ENCODE measurements at places on chromosomes 3 and 15. TPM values are rescaled to one million over a fixed set of nuclear protein-coding genes. Genes with fewer than 3 reads are reported as not detected.

DNA sequence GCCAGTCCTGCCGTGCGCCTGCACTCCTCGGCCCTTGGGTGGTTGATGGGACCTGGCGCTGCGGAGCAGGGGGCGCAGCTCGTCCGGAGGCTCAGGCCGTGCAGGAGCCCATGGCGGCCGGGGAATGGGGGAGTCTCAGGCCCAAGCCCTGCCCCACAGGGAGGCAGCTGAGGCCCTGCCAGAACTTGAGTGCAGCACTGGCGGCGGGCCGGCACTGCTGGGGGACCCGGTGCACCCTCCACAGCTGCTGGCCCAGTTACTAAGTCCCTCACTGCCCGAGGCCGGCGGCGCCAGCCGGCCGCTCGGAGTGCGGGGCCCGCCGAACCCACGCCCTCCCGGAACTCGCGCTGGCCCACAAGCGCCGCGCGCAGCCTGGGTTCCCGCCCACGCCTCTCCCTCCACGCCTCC is 190.9 kb upstream of the MME start:
- DNase-seq, result no peak

DNA sequence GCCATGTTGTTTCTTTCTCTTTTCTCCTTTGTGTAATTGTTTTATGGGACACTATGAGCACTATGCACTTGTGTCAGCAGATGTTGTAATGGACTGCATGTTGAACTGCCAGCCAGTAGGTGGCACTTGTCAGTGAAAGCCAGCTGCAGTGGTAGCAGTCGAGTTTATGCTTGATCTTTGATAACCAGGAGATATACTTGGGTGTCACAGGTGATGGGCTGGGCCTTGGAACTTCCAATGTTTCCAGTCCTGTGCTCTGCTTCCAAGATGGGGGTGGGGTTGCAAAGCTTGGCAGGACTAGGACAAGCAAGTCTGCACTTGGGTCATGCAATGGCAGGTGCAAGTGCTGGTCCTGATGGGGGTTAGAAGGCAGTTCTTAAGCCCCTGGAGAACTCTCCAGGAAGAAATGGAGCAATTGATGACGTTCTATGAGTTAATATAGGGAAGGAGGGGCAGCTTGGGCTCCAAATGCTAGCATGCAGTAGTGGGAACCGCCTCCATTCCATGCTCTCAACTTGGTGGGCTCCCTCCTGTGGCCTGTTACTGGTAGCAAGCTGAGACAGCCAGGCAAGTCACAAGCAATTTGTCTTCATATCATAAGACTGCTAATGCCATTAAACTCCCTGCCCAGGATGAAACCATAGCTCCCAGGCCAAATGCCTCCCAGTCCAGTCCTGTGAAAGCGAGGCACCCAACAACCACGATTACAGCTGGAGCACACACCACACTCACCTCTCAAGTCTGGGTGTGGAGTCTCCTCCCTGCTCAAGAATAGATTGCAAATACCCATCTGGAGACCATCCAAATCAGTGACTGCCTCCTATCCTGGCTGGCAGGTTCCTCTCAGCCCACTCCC is 287.2 kb downstream of the CGGBP1 start:
- no peak for DNase-seq

DNA sequence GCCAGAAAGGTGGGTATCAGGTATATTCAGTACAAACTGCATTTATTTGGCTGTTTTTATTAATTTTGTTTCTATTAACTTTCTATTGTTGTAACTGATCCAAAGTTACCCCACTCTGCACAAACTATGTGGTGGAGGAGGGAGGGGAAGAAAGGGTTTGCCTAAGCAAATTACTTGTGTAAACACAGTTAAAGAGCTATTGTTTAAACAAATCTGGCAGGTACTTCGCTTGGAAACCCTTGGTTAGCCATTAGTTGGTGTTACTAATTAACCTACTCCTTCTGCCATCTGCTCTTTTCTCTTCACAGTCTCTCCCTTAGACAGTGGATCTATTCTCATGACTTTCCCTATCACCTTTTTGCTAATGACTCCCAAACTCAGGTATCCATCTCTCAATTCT is 328.4 kb upstream of the NECTIN3 start:
- DNase-seq, result no peak

- no peak for DNase-seq
Observed at GRCh38 chr15:25799906-25800700, 63.0 kb downstream of the ATP10A start.

DNA sequence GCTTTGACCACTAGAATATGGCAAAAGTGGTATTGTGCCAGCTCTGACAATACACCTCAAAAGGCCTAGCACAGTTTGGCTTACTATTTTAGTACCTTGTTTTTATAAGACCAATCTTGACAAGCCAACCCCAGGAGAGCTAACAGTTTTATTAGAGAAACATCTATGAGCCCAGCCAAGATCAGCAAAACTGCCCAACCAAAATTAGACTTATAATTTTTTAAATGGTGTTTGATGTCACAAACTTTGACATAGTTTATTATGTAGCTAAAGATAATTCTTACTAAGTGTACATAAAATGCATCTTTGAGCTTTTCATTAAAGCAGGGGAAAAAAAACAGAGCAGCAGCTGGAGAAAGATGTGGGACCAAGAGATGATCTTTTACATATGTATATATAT is 537.5 kb downstream of the ZPLD1 start:
- no peak for DNase-seq

DNA sequence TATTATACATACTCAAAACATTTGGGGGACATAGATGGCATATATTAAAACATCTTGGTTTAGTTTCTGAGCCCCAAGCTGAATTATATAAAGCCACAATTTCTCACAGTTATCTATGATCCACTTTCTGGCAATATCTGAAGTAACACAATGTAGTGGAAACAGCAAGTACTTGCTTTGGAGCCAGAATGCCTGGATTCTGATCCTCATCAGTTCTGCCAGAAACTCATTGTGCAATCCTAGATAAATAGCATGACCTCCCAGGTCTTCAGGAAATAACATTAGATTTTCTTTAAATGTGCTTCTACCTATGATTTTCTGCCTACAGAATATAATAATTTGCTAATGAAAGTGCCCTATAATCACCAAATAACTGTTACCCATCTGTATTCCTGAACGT is 544.9 kb downstream of the NAALADL2 start:
- DNase-seq, result no peak

GRCh38 chr3:44159696-44160300 is 81.9 kb upstream of the TOPAZ1 start:
- DNase-seq, result no peak

DNA sequence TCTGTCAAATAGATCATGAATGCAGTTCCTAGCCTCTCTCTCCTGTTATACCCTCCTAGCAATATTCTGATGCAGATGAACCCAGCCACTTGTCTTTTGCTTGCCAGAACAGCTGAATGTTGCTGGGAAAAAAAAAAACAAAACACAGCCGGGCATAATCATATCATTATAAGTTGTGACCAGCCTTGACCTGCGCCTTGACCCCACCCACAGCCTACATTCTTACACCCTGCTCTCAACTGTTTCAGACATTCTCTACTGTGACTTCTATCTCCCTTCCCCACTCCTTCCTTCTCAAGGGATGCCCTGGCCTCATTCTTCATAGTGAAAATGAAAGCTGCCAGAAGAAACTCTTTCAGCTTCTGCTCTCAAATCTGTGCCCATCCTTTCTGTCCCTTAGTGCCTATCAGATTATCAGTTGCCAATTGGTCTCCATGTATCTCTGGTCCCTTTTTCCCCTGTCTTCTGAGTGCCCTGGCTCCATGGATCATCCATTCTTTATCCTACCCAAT is 389.1 kb upstream of the TPRG1 start:
- no peak for DNase-seq

DNA sequence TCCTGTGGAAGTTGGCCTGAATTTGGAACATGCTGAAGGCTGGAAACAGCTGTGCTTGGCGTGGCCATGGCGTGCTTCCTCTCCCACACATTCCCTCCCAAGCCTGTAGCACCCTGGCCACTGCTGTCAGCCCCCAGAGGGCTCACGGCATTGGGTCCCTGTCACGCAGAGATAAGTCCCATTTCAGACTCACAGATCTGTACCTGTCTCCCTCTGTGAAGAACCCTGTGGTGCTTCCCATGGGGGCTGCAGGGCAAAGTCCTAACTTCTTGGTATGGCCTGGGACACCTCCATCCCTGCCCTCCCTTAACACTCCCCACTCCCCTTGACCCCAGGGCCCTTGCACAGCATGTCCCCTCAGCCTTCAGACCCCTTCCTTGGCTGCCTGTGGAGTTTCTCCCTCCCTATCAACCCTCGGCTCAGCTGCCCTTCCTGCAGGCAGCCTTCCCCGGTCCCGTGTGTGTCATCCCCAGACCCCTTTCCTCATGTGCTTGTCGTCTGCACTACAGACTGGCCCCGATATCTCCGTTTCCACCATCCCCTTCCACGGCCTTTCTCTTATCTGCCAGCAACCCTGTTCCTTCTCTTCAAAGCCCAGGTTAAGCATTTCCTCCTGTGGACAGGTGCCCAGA is 28.6 kb downstream of the ABTB1 start:
- peak; percentile 85 for DNase-seq

- DNase-seq, result no peak
Observed at GRCh38 chr3:23480329-23480714, 277.2 kb downstream of the UBE2E2 start.

Gene EPHA6
- total RNA-seq, result 1.4 TPM

DNA sequence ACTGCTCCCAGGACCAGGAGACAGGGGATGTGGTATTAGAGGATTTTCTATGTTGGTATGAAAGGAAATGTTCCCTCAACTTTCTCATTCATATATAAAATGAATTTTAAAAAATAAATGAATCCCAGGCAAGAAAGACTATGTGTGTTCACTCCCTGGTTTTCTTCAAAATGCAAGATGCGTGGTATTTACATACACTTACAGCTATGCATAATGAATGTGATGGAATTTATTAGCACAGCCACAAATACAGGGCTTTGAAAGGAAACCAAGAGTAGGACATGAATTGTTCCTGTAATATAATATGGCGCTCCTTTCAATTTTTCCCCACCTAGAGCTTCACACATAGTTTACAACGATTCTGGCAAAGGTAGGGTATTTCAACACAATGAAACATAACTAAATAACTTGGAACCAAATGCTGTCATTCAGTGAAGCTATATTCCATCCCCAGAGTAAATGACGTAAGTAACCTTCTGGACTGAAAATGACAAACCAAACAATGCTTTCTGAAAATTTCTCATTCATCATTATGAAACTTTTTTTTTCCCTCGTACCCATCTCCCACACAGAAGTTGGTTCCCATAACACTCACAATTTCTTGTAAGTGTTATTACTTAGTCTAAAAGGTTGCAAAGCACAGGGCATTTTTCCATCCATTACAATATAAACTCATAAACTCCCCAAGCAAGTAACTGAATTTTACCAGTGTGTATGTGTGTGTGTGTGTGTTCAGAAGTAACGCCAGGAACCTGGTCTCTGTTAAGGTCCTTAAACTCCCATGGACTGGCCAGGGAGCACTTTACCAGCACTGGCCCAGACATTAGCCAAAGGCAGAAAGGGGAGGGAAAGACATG is 41.8 kb downstream of the CBLB start:
- no peak for DNase-seq

Gene GATA2
- total RNA-seq, result 18.1 TPM

DNA sequence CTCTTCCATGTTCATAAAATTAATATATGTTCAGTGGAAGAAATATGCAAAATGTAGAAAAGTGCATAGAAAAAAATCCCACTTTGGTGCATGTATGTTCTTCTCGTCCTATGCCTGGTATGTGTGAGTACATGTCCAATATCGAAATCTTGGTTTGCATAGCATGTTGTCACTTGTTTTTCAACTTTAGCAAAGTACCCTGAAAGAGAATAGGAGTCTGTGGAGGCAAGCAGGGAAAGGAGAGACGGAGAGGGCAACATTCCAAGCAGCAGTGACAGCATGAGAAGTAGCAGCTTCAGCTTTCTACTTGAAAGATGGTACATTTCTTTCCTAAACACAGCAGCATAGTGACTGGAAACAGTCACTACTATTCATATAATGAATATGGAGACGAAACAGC is 56.8 kb upstream of the CACNA2D3 start:
- no peak for DNase-seq

GRCh38 chr3:57256844-57257243 is 29.3 kb downstream of the APPL1 start:
- no peak for DNase-seq

Gene TERC
- 1.3 TPM for total RNA-seq

Gene PATL2
- 3.1 TPM for total RNA-seq

DNA sequence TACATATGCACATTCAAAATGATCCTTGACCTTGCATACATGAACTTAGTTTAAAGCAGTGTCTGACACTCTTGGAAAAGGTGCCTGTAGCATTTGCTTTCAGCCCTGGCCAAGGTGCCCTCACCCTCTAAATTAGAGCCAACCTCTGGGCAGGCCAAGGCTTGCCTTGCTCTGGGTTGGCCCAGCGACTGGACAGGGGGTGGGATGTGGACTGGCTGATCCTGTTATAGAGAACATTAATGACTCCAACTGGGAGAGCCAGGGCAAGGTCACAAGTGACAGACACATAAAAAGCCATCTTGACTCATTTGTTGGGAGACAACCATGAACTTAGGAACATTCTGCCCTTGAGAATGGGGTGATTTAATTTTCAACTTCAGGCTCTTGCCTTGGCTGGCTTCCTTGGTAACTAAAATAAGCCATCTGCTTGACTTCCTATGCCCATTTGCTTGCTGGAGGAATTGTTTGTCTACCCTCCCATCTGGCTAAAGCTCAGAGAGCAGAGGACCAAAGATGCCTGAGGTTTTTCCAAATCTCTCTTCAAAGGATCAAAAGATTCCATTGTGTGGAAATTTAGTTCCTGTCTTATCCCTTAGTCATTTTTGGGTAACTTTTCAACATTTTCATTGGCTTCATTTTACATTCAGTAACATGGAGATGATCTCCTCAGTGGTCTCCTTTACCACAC is 403.7 kb downstream of the SOX2 start:
- no peak for DNase-seq

- no peak for DNase-seq
Observed at GRCh38 chr15:60047701-60048100, 43.6 kb downstream of the FOXB1 start.

GRCh38 chr3:173977747-173978146 is 580.2 kb downstream of the NLGN1 start:
- DNase-seq, result no peak

- peak; percentile 70 for DNase-seq
Observed at GRCh38 chr15:78204351-78205309, 29.7 kb downstream of the ACSBG1 start.

DNA sequence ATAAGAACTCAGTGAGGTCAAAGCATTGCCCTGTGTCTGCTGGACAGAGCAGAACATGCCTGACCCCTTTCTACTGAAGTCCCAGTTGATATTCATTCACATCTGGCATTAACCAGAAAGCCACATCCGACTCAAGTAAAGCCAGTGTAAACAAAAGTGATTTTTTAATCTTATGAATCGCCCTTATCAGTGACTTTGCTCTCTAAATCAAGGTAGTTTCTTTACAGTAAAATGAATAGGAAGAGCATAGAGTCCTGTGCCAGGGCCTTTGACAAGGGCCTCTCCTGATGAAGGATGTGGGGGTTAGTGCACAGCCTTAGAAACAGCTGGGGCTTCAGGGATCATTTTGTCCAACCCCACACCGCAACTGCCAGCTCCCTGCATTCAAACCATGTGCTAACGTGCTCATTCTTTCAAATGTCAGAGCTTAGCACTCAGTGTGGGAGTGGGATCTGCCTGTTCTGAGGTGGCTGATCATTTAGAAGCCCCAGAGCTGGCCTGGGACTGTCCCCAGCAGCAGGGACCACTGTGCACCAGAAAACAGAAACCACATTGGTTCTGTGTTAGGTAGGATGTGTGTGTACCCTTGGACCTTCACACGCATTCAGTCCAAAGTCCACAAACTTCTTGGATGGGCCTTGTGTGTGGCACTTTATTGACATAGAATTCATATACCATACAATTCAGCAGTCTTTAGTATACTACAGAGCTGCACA is 55.3 kb downstream of the CCR4 start:
- no peak for DNase-seq

Measured in right cardiac atrium (tissue), 5 donors.